ENCODE measurements at places on chromosomes 1 and 21.

- DNase-seq, result no peak
Observed at GRCh38 chr1:1534401-1535154, 5.8 kb downstream of the TMEM240 start.

DNA sequence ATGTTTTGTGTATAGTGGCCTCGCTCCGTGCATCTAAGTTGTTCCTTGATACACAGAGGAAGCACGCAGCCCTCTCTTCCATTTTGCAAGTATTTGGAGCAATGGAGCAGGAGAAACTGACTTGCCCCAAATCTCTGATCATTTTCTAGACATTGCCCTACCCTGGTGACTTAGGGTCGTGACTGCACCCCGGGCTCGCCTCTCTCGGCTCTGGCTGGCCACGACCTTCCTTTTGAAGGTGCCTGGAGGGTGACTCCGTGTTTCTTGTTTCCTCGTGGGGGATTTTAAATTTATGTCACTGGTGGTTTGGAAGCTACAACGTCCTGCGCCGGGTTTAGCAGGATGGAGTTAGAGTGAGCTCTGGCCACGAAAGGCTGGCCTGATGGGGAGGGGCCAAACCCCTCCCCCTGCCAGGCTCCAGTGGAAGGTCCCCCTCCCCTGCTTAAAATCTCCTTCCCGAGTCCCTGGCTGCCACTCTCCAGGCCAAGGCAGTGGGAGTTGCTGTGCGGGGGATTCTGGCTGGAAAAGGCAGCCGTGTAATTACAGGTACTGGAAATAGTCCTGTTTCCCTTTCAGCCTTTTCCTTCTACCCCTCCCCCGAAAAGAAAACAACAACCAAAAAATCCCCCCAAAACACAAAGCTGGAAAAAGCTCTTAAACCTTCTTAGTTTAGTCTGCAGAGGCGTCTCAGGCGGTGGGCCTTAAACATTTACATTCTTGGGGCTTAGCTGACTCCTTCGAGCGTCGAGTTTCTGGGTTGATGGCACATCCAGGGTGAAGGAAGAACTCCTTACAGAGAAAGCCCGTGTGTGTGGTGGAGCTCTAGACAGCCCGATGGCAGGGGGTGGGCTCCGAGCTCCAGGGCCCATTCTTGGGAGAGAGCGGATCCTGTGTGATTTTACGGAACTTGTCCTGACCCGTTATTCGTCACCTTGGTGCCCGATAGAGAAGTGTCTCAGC, 28.1 kb downstream of the SPSB1 start:
- no peak for DNase-seq

GRCh38 chr1:92486251-92487077, at the start of gene GFI1:
Gene GFI1 (minus strand): TSS chr1:92486925. CDS start chr1:92483487, 3,438 bp downstream.
- DNase-seq, result peak; percentile 40

DNA sequence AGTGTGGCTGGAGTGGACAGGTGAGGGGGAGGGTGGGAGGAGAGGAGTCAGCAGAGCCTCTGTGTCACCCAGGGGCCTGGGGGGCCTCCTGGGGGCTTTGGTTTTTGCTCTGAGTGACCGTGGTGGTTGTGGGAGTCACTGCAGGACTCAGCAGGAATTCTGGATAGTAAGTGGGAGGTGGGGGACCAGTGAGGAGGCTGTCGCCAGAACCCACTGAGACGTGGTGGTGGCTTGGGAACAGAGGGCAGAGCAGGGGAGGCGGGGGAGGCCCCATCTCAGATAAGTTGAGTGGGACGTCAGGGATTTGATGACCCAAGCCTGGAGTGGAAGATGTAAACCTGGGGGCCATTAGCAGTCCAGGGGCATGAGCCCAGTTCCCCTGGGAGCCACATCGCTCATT, 123.2 kb upstream of the WNT4 start:
- DNase-seq, result no peak

- no peak for DNase-seq
Observed at GRCh38 chr1:69126796-69127195, 440.9 kb upstream of the LRRC7 start.

- no peak for DNase-seq
Observed at GRCh38 chr1:198560161-198560560, 19.7 kb upstream of the ATP6V1G3 start.

DNA sequence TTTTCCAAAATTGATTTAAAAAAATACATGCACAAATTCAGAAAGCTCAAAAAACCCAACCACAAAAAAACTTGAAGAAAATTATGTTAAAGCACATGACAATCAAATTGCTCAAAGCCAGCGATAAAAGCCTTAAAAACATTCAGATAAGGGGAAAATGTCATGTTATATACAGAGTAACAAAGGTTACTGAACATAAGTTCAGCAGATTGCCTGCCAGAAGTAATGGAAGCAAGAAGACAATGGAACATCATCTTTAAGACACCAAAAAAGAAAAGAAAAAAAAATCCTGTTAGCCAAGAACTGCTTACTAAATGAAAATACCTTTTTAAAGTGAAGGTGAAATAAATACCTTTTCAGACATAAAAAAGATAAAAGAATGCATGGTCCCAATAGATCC, 147.2 kb upstream of the SGIP1 start:
- no peak for DNase-seq

- DNase-seq, result no peak
Observed at GRCh38 chr1:66490816-66491215, 43.1 kb upstream of the SGIP1 start.

DNA sequence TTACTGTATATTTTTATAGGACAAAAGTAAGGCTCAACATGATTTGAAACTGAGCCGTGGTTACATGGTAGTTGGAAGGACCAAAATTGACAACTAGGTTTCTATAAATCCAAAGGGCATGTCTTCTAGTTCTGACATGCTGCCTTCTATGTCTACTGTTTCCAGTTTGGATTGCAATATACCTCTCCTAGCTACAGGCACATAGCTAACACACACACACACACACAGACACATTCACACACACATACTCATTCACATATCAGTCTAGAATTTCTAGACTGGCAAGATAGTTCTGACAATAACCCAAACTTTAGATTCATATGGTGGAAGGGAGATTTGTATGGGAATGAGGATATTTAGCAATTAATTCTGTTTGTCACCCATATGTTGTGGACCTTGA, 544.8 kb upstream of the CAMK1G start:
- no peak for DNase-seq

- DNase-seq, result no peak
Observed at GRCh38 chr1:91901231-91901630, 15.3 kb upstream of the TGFBR3 start.

GRCh38 chr1:78280626-78281025, 210.1 kb upstream of the PTGFR start:
- DNase-seq, result no peak

- no peak for DNase-seq
Observed at GRCh38 chr21:45866551-45866950, 115.0 kb upstream of the COL6A1 start.

DNA sequence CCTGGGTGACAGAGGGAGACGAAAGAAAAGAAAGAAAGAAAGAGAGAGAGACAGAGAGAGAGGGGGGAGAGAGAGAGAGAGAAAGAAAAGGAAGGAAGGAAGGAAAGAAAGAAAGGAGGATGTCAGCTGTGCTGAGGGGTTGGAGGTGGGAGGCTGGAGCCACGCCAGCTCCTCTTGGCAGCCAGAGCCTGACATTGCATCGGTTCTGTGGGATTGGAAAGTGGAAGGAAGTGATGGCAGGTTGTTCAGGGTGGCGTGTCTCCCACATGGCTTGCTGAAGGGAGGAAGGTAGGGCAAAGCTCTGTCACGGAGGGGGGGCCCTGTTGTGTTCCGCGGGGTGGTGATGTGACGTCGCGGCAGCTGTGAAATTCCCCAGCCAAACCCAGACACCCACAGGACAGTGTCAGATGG, 30.7 kb downstream of the EIF2D start:
- no peak for DNase-seq

DNA sequence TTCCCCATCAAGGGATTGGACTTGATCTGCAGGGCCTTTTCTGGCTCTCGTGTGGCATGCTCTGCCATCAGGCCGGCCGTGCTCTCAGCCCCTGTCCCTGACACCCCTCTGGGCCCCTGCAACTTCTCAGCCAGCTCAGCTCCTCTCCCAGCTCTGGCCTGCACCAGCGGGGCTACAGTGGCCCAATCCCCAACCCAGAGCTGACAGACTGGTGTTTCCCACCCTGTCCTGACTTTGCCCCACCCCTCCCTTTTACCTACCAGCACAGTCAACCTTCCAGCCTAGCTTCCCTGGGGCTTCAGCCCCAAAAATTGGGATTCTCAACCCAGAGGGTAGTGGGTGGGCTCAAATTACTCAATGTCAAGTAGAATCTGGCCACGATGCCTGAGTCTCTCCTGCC, 149.3 kb downstream of the SYF2 start:
- DNase-seq, result no peak

DNA sequence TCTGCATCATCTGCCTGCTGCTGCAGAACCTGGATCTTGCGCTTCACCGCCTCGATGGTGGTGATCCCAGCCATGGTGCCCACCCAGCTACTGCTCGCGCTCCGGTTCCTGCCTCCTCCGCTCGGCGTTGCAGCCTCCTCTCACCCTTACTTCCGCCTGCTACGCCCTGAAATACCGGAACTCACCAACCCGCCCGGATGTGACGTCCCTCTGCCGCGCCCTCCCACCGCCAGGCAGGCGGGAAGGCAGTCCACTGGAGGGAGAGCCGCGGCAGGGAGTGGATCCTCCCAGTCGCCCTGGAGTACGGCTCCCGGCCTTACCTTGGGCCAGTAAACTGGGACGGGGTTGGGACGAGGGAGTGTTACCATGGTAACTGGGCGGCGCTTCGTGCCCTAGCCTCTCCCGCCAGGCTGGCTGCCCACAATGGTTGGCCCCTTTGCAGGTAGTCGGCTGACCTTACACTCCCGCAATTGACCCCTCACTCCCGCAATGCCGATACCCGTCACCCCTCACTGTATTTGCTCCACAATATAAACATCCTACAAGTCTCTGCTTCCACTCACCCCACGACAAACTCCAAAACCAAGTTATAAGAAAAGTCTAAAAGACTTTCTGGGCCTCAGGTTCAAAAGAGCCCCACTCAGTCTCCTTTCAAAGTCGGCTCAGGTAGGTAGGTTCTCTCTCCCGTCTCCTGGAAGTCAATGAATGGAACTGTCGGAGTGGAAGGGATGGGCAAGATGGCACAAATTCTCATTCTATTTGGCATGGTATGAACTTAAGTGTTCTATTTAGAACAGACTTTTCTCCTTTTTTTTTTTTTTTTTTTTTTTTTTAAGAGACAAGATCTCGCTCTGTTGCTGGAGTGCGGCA, 8.6 kb downstream of the TPM3 start:
- DNase-seq, result peak; percentile 94

GRCh38 chr1:45493116-45493697, 2.2 kb upstream of the TESK2 start:
- DNase-seq, result peak; percentile 58

DNA sequence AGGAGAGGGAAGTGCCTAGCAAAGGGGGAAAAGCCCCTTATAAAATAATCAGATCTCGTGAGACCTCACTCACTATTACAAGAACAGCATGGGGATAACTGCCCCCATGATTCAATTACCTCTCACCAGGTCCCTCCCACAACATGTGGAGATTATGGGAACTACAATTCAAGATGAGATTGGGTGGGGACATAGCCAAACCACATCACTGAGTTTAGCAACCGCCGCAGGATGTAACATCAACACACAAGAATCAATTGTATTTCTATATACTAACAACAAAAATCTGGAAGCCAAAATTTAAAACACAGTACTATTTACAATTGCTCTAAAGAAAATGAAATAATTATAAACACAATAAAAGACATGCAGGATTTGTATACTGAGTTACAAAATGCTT, 21.9 kb downstream of the DIRAS3 start:
- DNase-seq, result no peak

- no peak for DNase-seq
Observed at GRCh38 chr1:204868340-204868700, 2.3 kb upstream of the NFASC start.

- DNase-seq, result no peak
Observed at GRCh38 chr1:236921610-236922009, 82.6 kb downstream of the MT1HL1 start.

DNA sequence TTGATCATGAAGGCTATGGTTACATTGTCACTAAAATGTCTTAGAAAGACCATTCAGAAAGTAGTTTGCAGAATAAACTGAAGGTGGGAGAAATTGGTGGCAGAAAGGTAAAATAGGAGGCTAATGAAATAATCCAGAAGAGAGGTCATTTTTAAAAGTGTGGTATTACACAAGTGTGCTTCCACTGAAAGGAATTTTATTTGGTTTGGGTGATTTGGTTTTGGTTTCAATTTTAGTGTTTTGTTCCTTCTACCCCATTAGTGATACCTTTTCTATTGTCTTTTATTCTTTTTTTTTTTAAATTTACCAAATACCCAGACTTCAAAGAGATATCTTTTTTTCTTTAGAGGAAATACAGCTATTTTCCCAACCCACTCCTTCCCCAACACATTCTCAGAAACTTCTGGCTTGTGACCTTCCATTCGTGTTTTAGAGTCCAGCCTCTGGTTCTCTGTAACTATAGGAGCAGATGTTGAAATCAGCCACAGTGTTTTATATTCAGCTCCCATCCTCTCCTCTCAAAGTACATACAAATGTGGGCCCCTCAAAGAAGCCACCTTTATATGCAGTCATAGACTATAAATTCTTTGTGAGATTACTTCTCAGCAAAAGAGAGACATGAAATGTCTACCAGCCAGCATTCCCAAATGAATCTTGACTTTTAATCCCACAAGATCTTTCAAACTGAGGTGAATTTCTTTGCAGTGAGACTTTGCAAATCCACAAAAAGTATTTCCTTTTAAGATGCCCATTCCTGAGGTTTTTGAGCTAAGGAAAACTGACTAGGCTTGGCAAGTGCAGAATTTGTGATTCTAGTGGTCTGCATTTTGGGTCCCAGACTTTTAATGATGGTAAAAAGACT, 42.0 kb upstream of the PALMD start:
- DNase-seq, result no peak

DNA sequence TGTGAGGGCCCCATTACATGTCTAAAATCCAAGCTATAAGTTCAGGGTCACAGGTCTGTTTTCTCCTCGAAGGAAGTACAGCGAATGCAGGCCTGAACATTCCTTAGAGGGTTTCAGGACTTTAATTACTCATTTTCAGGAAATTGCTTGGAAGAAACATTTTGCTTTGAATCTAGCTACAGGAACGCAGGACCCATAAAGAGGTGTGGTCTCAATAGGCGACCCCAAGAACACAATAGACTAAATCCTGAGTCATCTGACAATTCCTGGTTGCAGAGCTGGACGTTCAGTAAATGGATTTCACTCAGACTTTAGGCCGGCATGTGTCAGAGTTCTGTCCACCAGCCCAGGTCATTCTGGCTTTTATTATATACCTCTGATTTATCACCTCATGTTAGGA, 1.0 kb upstream of the ERG start:
- no peak for DNase-seq

- DNase-seq, result no peak
Observed at GRCh38 chr1:23566304-23566703, 7.0 kb upstream of the ID3 start.

GRCh38 chr1:209040351-209040750, 543.2 kb upstream of the CAMK1G start:
- DNase-seq, result no peak

GRCh38 chr1:153561466-153561985, 4.1 kb downstream of the S100A2 start:
- DNase-seq, result no peak

- no peak for DNase-seq
Observed at GRCh38 chr1:93137604-93138292, 42.5 kb downstream of the TMED5 start.

- DNase-seq, result no peak
Observed at GRCh38 chr21:39109163-39109530, 74.1 kb downstream of the PSMG1 start.
